ENCODE measurements at places on chromosomes 1 and 21. TPM values are rescaled to one million over a fixed set of nuclear protein-coding genes. Genes with fewer than 3 reads are reported as not detected.

FUBP1 gene
- 76.7 TPM for total RNA-seq

TRIM58 gene
- total RNA-seq = 3.1 TPM

KRTAP21-1 gene
- total RNA-seq = not detected

S100A14 gene
- 0.19 TPM for total RNA-seq

SH3GLB1 gene
- total RNA-seq = 48.1 TPM

HSPG2 gene
- 164 TPM for total RNA-seq

PKP1 gene
- 0.19 TPM for total RNA-seq

CACNA1S gene
- total RNA-seq = not detected

LRRC53 gene
- not detected for total RNA-seq

IFI44 gene
- 19.2 TPM for total RNA-seq

DNM3 gene
- total RNA-seq = 0.77 TPM

KCNE2 gene
- total RNA-seq = not detected

PWP2 gene
- total RNA-seq = 5.9 TPM

SYNC gene
- 20.5 TPM for total RNA-seq

C8B gene
- total RNA-seq = not detected

MDM4 gene
- 22.3 TPM for total RNA-seq

RNU1-2 gene
- under 0.01 TPM for total RNA-seq

SPRR2A gene
- not detected for total RNA-seq

RCC1 gene
- total RNA-seq = 114 TPM

GPR3 gene
- total RNA-seq = 0.56 TPM

All from regular cardiac myocyte (primary cell).